ENCODE measurements at places on chromosomes 1 and 21. TPM values are rescaled to one million over a fixed set of nuclear protein-coding genes. Genes with fewer than 3 reads are reported as not detected.

DNA sequence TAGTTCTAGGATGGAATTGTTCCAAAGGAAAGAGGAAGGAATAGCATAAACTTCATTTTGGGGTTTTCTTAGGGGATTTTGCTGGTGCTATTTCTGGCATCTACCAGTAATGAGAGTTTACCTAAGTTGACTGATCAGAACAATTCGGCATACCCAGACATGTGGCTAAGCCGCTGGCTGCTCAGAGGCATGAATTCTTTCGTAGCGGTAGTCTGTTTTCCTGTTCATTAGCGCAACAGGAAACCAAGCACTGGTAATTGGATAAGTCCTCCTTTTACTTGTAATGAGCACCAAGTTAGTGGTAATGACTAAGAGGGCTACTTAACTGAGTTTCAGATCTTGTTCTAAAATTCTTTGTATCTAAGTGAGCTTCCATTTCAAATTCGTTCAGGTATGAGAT is 38.6 kb downstream of the C21orf91 start:
- no peak for DNase-seq

Gene PAFAH2
- 18.5 TPM for total RNA-seq

DNA sequence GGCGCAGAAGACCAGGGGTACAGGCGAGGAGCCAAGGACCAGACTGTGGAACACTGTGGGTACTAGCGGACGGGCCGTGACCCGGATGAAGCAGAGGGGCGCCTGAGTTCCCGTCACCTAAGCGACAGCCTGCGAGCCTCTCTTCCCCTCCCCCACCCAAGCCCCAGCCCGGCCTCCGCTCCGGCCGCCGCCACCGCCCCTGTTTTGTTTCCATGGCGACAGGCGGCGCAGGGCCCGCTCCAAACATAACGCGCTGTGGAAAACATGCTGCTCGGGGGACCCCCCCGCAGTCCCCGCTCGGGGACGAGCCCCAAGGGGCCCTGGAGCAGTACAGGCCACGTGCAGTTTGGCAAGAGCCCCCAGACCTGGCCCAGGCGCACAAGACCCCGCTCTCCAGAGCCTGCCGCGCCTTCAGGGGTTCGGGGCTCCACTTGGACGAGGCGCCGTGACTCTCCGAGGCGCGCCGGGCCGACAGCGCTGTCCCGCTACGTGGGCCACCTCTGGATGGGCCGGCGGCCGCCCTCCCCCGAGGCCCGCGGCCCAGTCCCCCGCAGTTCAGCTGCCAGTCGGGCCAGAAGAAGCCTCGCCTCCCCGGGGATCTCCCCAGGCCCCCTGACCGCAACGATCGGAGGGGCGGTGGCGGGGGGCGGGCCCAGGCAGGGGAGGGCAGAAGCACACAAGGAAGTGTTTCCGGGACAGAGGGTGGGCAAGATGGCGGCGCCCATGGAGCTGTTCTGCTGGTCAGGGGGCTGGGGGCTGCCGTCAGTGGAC is at the start of gene MTX1:
MTX1 (plus strand) TSS at position 155 of the 771 bp plus-strand sequence; CDS start at position 265, 110 bp downstream.
- peak; percentile 94 for DNase-seq

DNA sequence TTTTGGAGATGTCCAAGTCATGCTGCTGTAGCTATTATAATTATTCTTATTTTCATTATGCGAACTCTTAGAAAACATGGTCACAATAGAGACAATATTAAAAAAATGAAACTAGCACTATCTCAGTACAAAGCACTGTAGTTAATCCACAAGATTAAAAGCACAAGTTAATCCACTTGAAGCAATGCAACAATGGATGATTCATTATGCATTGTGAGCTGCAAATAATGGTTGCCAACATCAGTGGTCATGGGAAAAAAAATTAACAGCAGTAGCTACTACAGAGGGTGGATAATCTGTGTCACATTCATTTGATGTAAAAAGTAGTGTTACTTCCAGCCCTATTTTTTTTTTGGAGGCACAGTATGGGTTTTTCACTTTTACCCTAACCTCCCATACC is 56.7 kb downstream of the DPT start:
- no peak for DNase-seq

- DNase-seq, result no peak
Observed at GRCh38 chr1:173255214-173255813, 48.2 kb upstream of the TNFSF4 start.

DNA sequence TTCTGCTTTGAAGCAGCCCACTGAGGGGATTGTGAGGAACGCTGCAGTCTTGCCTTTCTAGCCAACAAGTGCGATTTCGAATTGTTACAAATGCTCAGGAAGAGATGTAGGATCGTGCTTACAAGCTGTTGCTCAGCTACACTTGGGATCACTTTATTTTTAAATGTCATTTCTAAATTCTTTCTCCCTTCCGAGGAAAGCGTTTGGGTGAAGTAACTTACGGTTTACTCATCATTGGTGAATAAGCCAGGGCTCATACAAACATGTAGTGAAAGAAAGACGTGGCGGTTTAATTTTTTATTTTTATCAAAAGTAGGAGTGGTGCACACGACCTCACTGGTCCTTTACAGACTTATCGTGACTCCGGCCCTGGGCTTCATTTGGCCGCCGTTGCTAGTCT is 386.6 kb downstream of the KIF26B start:
- no peak for DNase-seq

DNA sequence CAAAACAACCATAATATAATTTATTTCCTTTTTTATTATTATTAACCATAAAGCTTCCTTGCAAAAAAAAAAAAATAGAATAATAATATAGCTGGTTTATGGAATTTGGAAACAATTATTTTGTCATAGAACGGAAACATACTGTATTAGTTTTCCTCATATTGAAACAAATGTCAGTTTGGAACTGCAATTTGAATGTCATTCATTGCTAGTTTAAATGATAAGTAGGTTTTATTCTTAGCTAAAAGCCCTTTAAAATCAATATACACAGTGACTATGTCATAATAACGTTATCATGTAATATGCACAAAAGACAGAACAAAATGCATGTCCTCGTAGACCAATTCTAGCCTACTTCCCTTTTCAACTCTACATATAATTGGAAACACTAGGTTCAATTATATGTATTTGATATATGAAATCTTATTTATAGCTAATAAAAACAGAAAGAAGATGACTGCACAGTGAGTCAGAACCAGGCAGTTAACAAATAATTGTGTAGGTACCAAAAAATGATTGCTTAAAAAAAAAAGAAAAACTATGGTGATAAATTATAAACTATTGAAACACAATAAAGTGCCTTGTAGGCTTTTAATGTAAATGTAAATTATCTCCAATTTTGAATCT is 85.2 kb upstream of the EXO1 start:
- no peak for DNase-seq

DNA sequence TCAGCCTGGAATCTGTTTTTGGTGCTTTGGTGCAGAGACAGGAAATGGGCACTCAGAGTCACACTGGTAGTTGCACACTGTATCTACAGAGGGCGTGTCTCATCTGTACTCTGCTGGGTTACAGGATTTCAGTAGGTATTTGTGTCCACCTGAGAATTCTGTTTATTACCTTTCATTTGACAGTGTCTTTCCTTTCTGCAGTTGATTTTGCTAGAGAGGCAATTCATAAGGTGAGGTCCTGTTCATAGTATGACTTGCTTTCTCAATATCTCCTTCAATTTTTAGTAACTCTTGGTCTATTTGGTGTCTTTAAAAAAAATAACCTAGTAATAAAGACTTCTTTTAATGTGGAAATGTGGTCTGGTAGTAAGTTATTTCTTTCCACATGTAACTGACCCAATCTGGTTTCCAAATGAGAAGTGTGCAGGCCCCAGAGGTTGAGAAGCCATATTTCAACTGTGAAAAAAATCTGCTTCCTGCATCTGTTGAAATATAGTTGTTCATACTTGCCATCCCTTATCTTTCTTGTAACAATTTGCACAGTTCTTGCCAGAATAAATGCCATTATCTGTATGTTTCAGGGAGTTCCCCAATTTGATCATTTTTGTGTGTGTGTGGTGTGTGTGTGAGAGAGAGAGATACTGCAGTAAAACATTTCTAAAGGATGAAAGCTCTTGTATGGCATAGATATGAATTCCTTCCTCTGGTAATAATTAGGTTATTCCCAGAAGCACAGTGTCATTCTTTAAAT is 78.4 kb upstream of the DNAJC6 start:
- no peak for DNase-seq

Gene FAM177B
- total RNA-seq, result not detected

Gene PCSK9
- not detected for total RNA-seq

- DNase-seq, result no peak
Observed at GRCh38 chr1:43549921-43550597, 19.4 kb downstream of the PTPRF start.

DNA sequence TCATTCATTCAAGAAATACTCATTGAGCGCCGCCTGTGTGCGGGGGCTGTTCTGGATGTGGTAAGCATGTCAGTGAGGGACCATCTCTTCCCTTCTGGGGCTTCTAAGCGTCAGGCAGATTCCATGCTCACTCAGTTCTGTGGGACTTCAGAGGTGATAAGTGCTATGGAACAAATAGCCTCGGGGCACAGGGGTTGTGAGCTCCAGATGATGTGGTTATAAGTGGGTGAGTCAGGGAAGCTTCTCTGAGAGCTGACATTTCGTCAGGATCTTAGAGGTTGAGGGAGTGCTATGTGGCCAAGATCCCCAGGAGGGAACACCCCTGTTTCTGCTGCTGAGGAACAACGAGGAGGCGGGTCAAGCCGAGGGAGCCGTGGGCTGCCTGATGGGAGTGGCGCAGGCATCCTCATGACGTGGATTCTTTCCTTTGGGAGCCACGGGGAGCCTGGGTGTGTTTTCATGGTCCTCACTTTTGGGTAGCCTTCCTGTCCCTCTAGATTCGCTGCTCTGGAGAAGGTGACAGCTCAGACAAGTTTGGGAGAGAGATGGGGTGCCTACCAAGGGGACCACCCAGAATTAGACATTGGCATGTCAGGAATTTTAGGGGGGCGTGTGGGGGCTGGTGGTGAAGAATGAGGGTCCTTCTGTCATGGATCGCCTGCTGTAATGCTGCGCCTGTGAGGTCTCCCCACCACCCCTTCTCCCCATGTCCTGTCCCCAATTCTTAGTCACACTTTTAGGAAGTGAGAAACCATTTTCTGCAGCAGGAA is 38.5 kb downstream of the HUNK start:
- DNase-seq, result no peak

DNA sequence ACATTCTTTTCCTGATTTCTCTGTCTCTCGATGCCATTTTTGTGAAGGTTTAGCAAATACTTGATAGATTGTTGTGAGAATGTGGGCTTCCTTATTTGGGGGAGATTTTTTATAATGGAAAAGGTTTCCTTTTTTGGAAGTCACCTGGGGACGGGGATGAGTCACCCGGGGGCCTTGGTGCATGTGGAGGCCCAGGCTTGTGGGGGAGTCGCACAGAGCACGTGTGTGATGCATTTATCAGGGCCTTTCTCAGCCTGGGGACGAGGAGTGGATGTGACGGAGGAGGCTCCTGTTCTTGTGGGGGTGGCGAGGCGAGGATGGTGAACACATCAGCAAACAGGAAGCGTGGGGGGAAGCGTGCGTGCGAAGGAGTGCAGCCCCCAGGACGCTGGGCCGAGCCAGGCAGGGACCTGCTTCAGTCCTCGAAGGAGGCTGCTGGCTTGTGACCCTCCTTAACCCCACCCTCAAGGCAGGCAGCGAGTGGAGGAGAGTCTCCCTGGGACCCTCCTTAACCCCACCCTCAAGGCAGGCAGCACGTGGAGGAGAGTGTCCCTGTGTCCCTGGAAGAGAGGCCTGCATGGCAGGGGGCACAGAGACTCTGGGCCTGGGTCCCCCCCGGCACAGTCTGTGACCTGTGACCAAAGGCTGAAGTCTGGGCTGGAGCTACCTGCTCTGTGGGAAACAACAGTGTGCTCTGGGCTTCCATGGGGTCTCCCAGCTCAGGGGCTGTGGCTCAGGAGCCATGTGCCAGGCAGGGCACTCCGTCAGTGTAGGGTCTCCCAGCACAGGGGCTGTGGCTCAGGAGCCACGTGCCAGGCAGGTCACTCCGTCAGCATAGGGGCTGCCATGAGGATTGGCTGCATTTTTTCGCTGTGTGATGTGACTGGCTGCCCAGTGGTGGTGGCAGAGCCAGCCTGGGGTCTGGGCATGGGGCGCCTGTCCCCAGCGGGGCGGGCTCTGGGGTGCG is 57.2 kb downstream of the AGPAT3 start:
- no peak for DNase-seq

Gene PLEKHN1
- not detected for total RNA-seq

GRCh38 chr1:87394982-87395381 is 66.3 kb downstream of the LMO4 start:
- DNase-seq, result no peak

Gene PTPRC
- 11.4 TPM for total RNA-seq

Gene SH3BP5L
- 25.1 TPM for total RNA-seq

- DNase-seq, result peak; percentile 88
Observed at GRCh38 chr1:205543351-205544301, 39.2 kb downstream of the CDK18 start.

DNA sequence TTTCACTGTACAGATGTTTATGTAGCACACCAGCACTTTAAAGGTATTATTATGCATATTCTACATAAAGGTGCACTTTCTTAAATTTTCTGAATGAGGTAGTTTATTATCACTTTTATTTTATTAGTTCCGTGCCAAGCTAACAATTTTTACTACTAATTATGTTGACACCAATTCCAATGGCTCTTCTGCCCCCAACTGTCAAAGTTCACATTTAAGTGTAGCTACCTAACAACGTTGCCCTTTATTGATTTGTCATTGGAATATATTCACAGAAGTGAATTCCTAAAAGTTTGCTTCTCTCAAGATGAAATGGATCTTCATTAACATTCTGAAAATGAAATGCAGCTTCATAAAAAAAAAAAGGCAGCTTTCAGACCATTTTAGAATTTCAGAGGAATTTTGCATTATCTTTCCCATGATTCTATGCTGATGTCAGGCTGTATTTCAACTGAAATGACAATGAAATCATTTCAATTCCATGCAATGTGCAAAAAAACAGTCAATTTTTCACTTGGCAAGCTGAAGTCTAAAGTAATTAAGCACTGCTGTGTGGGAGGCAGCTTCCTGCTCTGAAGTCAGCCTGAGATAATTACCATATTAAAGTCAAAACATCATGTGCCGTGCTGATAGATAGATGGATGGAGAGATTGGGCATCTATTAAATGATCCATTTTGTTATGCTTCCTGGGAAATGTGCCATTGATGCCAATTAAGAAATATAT is 229.2 kb downstream of the TTLL7 start:
- no peak for DNase-seq

DNA sequence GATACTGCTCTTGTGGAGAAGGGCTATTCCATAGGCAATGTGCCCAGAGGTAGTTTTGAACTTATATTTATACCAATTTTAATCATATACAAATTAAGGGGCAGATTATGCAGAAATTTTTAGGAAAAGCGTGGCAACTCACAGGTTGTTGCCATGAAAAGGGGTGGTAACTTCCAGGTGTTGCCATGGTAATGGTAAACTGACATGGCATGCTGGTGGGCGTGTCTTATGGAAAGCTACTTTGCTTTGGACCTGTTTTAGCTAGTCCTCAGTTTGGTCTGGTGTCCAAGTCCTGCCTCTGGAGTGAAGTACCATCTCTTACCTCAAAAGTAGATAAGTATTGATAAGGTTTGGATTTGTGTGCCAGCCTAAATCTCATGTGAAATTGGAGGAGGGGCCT is 7.9 kb upstream of the IL23R start:
- no peak for DNase-seq

- DNase-seq, result no peak
Observed at GRCh38 chr1:152876827-152877226, 1.3 kb upstream of the SMCP start.

- no peak for DNase-seq
Observed at GRCh38 chr21:31564439-31564838, 95.1 kb upstream of the SOD1 start.

Gene CELA3B
- not detected for total RNA-seq
